ENCODE measurements at places on chromosomes 5 and 9.

DNA sequence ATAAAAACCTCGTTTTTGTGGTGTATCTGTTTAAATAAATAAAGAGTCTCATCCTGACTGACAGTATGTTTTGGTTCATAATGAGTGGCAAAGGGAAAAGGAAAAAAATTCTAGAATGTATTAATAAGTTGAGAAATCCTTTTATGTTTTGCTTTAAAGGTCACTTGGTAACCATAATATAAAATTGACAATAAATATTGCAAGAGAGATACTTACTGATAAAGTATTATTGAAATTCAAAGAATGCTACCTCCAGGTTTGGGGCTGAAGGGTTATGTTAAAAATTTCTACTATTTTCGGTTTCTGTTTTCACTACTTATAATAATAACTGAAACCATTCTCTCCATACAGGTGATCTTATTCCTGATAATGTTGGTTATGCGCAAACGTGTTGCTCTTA, 85.4 kb upstream of the FSD1L start:
- DNase-seq: no peak

DNA sequence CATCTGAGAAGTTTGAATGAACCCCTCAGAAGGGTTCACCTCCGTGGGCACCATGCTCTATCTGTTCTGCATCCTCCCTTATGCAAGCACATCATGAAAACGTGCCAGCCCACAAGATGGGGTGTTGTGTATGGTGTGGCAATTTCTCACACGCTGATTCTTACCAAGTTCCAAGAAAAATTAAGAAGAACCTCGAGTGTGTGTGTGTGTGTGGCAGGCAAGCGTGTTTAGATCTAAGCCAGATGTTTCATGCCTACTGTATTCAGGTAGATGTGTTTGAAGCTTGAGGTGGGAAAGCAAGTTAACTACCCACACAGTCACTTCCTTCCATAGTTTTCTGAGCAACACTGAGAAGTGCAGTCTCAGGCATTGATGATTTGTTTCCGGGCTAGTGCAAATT, 77.7 kb upstream of the GNA14 start:
- no peak for DNase-seq

GRCh38 chr9:89522261-89522958, 24.5 kb upstream of the SEMA4D start:
- DNase-seq: no peak

- DNase-seq: peak; percentile 50
Measured at GRCh38 chr5:155728146-155728856, 598.7 kb upstream of the SGCD start.

DNA sequence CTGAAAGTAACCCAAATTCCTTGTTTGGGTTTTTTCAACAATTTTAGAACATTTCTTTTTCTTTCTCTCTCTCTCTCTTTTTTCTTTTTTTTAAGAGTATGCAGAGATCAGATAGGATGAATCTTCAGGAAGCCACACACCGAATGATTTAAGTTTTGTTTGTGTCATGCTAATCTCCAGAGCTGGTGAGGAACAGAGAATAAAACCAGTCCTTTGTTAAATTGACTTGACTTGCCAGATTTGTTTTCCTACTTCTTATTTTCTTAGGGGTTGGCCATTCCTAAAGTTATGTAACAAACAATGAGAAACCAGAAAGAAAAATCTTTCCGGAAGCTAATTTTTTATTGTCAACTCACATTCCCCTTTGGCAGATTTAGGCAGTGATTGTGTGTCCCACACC, 1669.3 kb upstream of the CDH6 start:
- no peak for DNase-seq

DNA sequence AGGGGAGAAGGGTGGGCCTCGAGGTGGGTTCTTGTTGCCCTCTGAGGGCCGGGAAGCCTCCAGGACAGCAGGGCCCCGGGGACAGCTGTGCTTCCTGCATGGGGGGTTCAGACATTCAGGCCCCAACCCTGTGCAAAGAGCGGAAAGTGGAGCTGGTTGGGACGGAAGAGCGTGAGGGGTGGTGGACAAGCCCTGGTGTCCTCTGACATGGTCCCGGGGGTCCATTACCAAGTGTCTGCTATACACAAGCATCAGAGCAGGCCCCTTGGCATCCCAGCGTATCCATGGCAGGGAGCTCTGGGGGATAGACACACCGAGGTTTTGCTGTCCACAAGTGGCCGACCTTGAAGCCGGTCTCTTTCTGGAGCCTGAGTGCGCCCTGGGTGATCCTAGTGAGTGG, 9.3 kb downstream of the PLPP7 start:
- no peak for DNase-seq

DNA sequence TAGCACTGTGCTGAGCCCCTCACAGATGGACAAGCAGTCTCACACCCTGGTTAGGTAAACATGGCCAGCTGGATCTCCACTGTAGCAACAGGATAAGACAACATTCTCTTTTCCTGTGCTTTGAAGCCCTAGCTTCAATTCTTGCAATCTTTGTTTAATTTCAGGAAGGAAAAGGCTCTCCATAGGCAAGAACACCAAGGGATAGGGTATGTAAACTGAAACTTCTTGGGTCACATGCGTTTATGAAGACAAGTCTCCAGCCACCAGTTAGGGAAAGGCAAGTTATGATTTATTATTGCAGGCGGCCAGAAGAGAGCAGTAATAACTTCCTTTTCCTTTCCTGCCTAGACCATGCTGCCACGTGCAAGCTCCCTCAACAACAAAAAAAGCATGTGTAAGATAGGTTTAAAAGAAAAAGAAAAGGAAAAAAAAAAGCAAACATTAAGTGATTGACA, 50.1 kb upstream of the POU5F2 start:
- no peak for DNase-seq

DNA sequence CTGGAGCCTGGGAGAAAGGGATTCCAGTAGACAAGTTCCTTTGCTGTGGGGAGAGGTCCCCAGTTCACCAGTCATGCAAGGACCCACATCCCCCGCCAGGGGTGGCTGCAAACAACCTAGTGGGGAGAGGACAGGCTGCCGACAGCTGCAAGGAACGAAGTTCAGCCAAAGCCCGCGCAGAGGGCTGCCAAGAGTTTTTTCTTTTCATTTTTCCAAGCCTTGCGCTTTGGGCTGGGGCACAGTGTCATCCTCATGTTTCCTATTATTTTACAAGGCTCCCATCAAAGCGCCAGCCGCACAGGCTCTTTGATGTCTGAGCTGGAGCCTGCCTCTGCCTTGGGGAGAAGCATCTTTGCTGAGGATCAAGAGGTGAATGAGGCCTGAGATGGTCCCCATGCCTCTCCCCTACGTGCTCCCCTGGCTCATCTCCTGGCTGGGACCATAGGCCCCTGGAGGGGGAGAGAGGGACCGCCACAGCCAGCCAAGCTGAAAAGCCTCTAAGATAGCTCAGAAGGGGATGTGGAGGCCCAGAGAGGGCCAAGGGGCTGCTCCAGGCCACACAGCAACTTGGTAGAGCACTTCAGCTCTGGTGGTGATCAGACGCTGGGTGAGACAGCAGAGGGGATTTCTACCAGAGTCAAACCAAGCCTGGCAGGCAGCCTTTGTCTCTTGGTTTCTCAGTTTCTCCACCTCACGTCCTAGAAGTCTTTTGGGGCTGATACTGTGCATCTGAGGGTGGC, 50.4 kb upstream of the SYNPO start:
- no peak for DNase-seq

GRCh38 chr5:174410716-174411478, 313.5 kb upstream of the MSX2 start:
- no peak for DNase-seq

DNA sequence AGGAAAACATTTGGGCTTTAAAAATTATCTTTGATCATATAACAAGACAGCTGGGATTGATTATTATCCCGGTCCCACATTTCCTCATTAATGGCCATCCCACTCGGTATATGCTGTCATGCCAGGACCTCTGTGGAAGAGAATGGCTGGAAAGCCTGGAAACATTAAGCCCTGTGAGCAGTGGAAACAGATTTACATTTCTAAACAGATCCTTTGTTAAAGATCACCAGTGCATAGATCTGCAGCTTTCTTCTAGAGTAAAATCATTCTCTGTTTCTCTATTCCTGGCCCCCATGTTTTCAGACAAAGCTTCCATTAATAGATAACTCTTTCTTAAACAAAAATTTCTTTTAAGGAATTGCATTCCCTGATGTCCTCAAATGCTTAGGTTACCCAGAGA, 152.2 kb downstream of the CAVIN4 start:
- no peak for DNase-seq

GRCh38 chr5:114097570-114097969, 264.3 kb upstream of the KCNN2 start:
- no peak for DNase-seq

DNA sequence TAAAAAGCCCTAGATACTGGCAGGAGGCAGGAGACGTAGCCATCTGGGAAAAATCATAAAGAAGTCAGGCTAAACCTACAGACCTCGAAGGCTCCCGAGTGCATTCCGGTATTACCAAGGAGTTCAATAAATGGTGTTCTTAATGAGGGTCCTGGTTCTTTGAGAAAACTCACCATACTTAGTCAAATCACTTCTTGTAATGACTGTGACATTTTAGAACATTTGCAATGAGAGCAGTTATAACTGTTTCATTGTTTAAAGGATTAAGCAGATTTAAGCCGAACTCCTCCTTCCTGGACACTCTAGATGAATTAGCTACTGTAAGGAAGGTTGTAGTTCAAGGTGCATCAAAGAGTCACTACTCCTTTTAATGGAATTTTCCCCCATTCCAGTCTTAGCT, 67.8 kb downstream of the EFNA5 start:
- DNase-seq: no peak

DNA sequence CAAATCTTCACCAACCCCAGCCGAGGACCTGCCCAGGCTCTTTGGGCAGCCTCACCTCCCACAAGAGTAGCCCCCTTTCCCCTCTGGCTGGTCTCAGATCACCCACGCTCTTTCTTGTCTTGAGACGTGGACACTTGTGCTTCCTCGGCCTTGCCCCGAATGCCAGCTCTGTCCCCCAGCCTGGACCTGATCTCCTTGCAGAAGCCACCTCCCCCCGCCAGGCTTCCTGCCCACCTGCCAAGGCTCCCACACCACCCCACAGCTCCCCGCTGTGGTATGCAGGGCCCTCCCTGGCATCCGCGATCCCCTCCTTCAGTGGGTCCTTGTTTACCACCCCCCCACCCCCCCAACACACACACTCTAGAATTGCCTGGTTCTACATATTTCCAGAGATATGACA, 133.7 kb downstream of the ROR2 start:
- no peak for DNase-seq

DNA sequence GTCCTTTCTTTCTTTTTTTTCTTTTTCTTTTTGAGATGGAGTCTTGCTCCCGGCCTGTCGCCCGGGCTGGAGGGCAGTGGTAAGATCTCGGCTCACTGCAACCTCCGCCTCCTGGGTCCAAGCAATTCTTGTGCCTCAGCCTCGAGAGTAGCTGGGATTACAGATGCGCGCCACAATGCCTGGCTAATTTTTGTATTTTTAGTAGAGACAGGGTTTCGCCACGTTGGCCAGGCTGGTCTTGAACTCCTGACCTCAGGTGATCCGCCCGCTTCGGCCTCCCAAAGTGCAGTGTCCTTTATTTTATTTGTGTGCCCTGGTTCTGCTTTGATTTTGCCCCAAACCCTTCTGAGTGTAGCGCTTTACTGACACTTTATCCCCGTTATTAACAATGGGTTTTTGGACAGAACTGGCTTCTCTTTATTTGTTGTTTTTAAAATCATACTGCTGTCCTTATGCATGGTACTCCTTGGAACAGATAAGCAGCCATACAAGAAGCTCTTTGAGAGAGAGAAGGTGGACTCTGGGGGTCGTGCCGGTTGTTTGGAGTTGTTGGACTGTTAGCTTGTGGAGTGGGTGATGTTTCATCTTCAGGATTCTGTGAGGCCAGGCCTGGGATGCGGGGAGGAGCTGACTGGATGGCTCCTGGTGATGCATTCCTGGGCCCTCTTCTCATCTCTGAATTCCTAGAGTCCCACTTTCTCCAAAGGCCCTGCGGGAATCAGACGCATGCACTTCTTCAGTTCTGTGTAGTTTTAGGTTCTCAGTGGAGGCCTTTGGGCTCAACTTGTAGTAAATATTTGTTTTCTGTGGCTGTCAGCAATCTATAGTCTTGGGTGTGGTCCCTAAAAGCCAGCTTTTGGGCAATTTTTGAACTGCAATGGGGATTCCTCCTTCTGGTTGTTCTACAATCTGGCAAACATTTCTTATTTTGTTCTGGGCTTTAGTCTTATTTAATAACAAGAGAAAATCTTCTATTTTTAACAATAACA, 47.8 kb downstream of the PTTG1 start:
- DNase-seq: no peak

DNA sequence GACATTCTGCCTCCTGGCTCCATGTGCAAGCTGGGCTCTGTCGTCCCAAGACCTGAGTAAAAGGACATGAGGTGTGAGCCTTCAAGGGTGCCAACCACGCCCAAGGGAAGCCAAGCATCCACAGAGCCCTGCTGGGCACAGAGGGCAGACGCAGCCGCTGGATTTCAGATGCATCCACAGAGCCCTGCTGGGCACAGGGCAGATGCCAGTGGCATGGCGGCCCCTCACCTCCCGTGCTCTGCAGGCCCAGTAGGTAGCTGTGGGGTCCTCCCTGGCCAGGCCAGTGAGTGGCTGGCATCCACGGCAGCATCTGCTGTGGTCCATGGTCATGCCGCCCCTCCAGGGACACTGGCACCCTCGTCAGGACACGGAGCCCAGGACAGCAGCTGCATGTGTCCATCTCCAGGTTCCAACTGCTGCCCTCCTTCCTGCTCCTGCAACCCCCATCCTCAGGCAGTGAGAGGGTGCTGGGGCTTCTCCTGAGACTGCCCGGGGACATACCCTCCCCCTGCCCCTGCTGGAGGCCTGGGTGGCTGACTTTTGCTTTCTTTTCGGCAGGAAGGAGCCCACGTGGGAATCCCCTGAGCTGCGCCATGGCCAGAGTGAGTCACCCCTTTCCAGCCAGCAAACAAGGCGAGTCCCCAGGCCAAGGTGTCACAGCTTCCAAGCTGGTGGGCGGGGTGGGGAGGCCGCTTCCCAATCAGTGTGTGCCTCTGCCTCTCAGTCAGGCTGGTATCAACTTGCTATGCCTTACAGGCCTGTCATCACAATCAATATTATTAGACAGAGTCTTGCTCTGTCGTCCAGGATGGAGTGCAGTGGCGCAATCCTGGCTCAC, 4.0 kb upstream of the TRAF2 start:
- DNase-seq: no peak

DNA sequence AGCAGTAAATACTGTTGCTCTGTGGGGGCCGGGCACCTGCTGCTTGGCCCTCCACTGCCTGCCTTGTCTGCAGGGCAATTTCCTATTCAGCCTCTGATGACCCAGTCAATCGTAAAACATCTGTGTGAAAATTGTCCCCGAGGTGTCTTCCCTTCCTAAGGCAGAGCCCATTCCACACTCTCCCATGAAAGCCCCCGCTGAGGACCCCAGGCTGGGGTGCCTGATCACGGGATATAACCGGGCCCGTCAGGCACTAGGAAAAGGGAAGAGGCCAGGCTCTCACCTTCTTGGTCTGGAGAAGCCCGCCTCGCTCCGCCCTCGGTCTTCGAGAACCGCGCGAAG, 27.2 kb upstream of the SCGB3A1 start:
- DNase-seq: no peak

All from nucleus accumbens (tissue), 56 donors.